ENCODE measurements at places on chromosomes 5 and 9. TPM values are rescaled to one million over a fixed set of nuclear protein-coding genes. Genes with fewer than 3 reads are reported as not detected.

Gene CENPP
- total RNA-seq: 17.8 TPM

Gene MLANA
- total RNA-seq: not detected

DNA sequence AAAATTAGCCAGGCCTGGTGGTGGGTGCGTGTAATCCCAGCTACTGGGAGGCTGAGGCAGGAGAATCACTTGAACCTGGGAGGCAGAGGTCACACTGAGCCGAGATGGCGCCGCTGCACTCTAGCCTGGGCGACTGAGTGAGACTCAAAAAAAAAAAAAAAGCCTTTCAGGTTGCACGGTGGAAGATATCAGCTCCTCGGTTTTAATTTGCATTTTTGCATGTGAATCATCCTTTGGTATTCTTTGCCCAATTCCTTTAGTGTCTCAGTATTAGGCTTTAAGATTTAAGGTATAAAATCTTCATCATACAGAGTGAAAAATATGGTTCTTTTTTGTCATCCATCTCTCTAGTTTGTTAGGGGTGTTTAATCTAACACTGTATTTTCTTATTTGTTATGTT is 173.6 kb upstream of the S1PR3 start:
- DNase-seq: no peak

DNA sequence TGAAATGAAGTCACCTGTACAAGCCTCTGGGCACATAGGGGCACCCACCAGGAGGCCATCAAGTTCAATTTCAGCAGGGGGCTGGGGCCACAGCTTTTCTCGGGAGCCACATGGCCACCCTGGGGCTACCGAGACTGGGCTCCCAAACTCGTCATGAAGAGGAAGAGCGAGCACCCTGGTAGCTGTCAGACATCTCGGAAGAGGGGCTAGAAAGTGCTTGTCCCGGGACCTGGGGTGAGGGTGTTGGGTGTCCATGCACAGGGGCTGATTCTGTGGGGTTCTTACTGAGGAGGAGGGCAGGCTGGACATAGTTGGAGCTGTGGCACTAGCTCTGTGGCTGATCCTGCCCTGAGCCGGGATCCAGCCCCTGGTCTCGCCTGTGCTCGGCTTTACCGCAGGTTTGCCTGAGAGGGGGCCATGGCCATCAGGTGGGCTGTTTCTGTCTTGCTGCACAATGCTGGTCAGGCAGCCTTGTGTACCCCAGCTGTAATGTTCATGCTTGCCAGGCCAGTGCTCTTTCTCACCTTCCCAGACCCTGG is 70.3 kb downstream of the PHF2 start:
- DNase-seq: no peak

- DNase-seq: peak; percentile 54
Observed at GRCh38 chr9:18437315-18438201, 36.4 kb upstream of the ADAMTSL1 start.

GRCh38 chr5:78005021-78005785 is 229.1 kb upstream of the TBCA start:
- peak; percentile 1 for DNase-seq

- no peak for DNase-seq
Observed at GRCh38 chr5:87807783-87808182, 395.1 kb upstream of the CCNH start.

DNA sequence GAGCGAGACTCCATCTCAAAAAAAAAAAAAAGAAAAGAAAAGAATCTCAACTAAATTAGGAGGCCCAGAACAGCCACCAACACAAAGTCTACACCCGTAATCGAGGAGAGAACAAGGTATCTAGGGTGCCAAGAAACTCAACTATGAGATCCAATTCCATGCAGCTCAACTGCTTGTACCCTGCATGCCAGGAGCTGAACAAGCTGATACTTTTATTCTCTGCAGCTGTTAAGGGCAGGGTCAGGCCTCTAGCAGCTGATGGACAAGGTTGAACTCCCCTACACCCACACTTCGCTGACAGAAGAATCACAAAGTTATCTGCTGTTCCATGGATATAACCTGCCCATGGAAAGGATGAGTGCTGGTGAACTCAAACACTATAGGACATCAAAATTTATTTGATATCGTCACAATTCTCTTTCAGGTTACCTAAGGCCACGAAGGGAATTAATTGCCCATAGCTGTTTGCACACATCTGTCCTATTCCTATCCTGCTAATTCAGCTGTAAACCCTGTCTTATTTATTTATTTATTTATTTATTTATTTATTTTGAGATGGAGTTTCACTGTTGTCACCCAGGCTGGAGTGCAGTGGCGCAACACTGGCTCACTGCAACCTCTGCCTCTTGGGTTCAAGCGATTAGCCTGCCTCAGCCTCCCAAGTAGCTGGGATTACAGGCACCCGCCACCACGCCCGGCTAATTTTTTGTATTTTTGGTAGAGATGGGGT is 20.7 kb downstream of the UBAP2 start:
- no peak for DNase-seq

- no peak for DNase-seq
Observed at GRCh38 chr5:129069292-129069691, 25.3 kb upstream of the ISOC1 start.

GRCh38 chr5:35294976-35295375 is 64.7 kb upstream of the PRLR start:
- peak; percentile 8 for DNase-seq

DNA sequence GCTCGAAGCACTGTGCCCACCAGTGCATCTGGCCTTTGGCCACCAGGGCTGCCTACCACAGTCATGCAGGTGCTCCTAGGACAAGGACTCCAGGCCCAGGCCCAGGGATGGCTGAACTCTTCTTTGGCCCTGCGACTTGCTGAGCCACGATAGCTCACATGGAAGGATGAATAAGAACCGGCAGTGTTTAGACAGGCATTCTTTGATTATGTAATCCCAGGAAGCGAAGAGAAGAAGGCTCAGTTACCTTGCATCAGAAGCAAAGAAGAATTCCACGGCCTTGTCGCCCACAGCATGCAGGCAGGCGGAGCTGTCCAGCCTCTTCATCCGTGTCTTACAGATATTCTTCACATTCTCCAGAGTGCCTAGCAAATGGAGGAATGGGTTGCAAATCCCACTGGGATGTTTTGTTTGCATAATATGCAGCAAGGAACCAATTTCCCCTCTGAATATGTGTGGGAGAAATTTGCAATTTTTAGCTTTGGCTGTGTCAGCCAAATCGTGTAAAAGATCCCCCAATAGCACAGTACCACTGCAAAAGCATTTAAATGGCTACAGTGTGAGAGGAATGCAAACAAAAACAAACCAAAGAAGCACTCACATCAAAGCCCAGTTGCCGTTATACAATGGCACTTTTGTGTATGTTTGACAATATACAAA is 29.1 kb downstream of the GFPT2 start:
- DNase-seq: no peak

DNA sequence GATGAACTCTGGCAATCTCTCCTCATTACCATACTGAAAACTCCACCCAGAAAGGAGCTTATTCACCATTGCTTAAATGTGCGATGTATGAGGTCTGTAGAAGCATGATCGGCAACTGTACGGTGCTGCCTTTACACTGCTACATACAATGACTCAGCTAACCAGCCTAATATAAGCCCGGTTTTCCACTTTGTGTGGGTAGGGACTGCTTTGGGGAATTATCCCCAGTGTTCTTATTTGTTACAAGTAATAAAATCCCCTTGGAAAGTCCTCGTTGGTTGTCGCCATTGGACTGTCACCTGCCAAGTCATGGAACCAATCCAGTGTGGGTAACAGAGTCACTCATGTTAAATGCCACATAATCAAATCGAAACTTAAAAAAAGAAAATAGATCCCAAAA is 23.5 kb upstream of the TENT2 start:
- no peak for DNase-seq

DNA sequence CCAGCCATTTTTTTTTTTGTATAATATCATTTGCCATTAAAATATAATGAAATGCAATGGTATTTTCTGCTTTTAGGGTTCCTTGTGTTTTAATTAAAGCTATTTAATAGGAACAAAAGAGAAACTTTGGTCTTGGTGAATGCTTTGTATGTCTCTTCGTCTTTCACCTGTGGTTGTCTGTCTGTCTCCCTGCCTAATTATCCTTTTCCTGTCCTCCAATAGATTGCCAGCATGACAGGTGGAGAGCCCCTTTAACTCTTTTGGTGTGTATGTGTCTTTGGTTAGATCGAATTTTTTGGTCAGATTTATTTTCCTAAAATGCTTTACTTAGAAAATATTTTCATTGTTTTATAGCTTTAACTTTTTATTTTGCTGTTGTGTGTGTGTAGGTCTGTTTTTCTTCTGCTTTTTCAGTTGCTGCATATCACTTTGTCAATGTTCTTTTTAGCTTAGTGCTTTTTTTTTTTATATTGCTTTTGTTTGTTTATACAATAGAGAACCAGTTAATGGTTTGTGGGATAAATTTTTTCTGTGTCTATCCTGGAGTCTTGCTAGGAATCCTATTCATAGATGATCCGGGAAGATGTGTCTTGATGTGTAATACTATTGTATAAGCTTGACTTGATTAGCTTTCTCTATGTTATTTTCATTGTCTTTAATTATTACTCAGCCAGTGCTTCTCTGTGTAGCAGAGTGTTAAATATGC is 8.6 kb downstream of the CHMP5 start:
- DNase-seq: no peak
